ENCODE measurements at places on chromosomes 1 and 21.

- DNase-seq: no peak
Observed at GRCh38 chr1:234222561-234223280, 150.5 kb upstream of the COA6 start.

GRCh38 chr1:225410036-225410435 lies 17.8 kb downstream of the LBR start:
- no peak for DNase-seq

GRCh38 chr1:177849579-177850290 lies 120.1 kb downstream of the SEC16B start:
- no peak for DNase-seq

DNA sequence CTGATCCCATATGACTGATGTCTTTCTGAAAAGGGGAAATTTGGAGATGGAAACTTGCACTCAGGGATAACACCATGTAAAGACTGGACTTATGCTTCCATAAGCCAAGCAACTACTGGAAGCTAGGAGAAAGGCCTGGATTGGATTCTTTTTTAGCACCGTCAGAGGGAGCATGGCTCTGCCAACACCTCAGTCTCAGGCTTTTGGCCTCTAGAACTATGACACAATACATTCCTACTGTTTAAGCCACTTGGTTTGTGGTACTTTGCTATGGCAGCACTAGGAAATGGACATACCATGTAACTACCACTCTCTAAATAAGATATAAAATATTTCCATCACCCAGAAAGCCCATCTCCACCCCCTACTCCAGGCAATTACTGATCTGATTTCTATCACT lies 139.7 kb downstream of the CYYR1 start:
- DNase-seq: no peak

DNA sequence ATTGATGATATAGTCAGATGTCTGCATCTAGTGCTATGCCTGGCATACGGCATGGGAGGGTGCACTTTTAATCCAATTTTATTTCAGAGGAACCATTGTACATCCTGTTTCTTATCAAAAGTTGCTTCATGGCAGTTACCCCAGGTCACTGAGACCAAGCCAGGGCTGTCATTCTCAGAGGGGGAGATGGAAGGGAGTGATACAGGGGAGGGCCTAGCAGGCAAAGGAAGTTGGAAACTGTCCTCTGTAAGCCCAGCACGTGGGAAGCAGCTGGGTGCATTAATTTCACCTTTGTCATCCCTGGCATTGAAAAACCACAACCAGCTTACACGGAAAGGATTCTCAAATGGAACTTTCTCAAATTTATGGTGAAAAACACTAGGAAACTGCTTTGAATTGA lies 458.7 kb upstream of the ADAMTS5 start:
- DNase-seq: no peak

All from retinal pigment epithelial cell (primary cell).